ENCODE measurements at places on chromosomes 1 and 21.

DNA sequence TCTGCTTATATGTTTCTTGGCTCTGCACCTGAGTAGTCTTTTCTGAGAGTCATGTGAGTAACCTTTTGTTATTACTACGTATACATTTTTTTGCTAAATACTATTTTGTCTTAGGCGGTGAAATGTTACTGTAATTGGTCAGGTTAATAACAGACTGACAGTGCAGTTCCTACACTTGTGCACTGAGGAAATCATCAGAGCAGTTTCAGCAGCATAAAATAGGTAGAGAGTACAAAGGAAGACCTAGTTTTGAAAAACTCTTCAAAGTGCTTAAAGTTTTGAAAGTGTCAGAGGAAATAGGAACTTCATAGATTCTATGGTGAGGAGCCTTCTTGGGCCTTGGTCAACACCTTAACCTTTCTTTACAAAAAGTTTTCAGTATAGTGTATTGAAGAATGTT lies 11.1 kb downstream of the ATF6 start:
- no peak for DNase-seq

- no peak for DNase-seq
These were observed 6.5 kb upstream of the MFAP2 start for GRCh38 chr1:16986962-16987361.

DNA sequence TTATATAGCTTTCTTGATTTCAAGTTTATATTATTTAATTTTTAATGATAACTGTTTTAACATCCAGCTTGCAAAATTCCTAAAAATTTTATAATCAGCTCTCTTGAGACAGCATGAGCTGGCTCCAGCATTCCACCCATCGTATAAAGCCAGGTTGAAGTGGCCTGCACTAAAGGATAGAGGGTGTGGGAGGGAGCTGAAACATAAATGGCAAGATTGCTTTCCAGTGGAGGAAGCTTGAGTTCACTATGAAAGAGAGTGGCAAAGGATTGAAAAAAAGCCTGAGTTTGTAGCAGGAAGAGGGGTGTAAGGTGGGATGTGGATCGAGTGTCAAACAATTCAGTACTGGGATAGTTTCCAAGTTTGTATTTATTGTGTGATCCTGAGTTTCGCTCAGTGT lies 48.5 kb upstream of the ZNF644 start:
- no peak for DNase-seq

DNA sequence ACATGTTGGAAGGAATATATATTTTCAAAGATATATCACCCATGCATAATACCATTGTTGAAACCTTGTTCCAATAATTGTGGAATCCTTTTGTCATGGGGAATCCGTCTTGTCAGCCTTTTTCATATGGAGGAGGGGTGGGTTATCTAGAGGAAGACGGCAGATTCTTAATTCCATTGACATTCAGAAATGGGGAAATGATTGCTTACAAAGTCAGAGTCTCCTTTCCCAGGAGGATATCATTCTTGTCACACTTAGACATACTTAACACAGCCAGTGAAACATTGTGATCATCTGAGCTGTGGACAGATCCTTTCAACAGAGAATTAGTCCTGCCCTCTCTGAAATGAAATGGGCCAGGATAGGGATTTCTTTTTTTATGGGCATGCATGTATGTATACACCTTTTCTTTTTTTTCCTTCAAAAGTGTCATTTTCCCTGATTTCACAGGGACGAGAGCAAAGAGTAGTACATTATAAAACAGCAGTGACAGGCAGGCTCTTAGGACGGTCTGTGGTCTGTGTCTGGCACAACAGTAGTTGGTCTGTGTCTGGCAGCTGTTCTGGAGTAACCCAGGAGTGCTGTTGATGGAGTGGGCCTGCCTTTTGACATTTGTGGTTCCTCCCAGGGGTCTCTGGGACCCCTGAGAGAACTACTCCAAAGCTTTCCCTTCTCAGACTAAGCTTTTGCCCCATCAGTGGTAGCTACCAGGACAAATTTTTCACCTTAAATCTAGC lies 50.1 kb downstream of the VPS13D start:
- no peak for DNase-seq

DNA sequence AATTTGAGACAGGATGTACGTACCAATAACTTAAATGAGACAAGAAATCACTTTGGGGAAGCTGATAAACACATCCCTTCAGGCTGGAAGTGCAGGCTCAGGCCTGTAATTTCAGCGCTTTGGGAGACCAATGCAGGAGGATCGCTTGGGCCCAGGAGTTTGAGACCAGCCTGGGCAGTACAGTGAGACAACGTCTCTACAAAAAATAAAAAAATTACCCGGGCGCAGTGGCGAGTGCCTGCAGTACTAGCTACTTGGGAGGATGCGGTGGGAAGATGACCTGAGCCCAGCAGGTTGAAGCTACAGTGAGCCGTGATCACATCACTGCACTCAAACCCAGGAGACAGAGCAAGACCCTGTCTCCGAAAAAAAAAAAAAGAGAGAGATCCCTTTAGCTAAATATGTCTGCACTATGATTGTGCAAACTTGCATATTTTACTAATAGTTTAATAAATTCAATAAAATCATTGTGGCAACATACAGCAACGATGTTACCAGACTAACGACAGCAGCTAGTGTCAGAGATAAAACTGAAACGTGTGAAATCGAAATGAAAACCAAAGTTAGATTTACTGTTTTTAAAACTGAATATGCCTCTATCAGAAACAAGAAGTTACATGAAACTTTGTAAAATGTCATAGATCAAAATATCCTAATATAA lies 54.7 kb downstream of the CD2 start:
- DNase-seq: no peak

DNA sequence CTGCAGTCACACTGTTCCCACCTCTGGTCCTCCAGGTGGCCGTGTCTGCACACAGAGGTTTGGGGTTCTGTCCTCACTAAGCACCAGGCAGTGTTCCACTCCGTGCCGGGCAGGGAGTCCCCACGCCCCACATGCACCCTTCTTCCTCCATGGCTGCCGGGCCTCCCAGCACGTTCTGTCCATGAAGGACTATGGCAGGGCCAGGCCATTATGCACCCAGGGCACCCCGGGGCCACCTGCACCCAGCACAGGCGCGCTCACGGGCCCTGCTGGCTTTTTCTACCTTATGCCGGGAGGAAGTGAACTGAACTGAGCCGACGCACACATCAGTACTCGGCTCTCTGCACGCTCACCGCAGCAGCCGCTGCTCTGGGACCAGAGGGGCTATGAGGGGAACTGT lies 10.3 kb downstream of the PANK4 start:
- DNase-seq: no peak

DNA sequence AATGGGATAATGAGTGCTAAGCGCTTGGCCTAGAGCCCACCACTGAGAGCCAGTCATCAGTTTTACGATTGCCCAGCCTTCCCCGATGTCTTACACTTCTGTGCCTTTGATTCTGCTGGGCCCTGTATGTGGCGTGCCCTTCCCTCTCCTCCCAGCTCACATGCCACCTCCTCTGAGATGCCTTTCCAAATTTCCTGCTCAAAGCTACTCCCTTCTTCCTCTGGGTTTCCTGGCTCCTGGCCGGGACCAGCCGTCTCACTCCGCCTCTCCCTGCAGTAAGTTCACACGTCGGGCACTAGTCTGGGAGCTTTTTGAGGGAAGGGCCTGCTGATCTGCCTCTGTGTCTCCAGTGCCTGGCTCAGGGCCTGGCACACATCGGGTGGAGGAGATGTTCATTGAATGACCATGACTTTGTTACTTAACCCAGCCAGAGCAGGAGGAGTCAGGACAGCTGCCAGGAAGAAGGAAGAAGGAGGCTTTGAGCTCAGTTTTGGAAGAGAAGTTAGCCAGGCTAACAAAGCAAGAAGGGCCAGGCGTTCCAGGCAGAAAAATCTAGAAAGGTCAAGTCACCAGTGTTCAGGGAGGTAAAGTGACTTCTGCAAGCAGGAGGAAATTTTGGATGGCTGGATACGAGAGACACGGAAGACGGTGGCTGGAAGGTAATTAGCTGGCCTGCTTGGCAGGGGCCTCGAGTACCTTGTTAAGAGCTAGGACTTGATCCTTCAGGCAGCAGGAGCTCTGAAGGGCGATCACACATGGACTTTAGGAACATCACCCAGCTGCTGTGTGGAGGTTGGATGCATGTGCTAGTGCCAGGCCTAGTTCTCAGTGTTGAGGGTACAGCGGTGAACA lies 63.6 kb downstream of the EPHB2 start:
- DNase-seq: peak; percentile 58

- DNase-seq: peak; percentile 57
These were observed 218.0 kb downstream of the DENND1B start for GRCh38 chr1:197557302-197557701.

DNA sequence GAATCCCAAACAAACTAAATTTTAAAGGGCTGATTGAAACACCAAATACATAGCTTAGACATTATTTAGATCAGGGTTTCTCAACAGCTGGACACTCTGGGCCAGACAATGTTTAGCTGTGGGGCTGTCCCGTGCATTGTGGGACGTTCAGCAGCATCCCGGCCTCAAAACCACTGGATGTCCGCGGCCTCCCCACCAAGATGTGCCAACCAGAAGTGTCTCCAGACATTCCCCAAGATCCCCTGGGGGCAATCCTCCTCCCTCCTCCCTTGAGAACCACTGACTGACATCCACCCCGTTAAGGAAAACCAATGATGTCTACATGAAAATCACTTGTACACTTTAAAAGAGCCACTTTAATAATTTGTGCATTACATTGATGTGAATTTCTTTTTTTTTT lies 38.4 kb downstream of the CLSTN1 start:
- no peak for DNase-seq

- DNase-seq: no peak
These were observed 56.2 kb upstream of the ADAM30 start for GRCh38 chr1:119952496-119952895.

- no peak for DNase-seq
These were observed 6.2 kb downstream of the LIN9 start for GRCh38 chr1:226302731-226303130.

DNA sequence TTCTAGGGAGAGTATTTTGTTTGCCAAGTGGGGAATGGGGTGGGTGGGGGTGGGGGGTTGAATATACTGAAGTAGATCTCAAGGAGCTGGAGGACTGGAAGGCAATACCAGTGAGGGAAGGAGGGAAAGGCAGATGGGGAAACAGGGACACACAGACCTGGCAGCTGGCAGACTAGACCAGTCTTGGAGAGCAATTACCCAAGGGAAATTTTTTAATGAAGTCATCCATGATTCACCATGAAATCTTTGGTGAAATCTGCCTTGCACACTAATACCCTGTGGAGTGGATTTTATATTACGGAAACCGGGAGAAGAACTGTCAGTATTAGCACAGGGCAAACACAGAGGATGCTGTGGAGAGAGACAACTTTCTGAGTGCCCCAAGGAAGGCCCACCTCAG lies 29.7 kb upstream of the MARK1 start:
- DNase-seq: no peak

- peak; percentile 6 for DNase-seq
These were observed 34.1 kb downstream of the OR2G3 start for GRCh38 chr1:247639381-247639981.

- DNase-seq: no peak
These were observed 106.1 kb upstream of the RUNX3 start for GRCh38 chr1:25036117-25036546.

DNA sequence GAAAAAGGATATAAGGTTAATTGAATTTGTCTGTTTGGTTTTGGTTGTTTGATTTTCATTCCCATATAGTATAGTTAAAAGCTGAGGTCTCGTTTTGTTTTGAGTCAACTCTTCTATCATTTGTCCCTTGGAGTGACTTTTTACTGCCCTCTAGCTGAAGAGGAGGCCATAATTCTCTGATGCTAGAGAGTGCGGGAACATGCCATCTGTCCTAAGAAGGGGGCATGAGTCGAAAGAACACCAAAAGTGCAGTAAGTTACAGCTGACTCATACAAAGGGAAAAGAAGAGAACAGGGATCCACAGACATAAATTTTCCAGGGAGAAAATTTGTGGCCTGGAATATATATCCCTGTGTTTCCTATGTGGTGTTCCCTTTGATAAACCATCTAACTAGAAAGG lies 4.1 kb downstream of the KRTAP21-3 start:
- no peak for DNase-seq

DNA sequence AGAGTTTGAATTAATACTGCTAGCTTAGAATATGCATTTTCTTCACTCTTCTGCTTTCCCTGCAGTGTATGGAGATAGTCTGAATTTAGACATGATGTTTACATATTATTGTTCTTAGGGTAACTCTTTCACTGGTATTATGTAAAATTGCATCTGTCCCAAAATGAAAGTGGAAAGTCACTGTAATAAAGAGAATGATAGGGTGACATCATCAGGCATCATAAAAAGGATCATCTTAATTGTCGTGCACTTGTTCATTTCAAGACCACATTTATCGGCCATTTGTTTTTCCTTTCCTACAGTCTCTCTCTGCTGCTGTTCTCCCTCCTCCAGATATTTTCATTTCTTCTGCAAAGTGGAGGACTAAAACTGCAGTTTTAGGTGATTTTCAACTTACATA lies 61.9 kb upstream of the ZNF281 start:
- no peak for DNase-seq

GRCh38 chr21:42393443-42393950 lies 2.4 kb downstream of the TMPRSS3 start:
- no peak for DNase-seq

DNA sequence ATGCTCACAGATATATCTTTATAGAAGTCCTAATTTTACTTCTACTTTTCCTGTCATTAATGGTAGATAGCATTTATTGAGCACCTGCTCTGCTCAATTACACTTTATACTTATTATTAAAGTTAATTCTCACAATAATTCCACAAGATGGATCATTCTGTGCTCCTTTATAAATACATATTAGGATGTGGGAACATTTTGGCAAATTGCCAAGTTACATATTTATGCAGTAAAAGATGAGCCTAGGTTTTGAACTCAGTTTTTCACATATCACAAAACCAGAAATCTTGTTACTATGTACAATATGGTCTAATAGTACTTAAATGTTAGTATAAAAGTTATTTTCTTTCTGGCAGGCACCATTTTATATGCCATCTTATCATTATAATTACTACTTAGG lies 895.0 kb upstream of the B3GALT2 start:
- no peak for DNase-seq

DNA sequence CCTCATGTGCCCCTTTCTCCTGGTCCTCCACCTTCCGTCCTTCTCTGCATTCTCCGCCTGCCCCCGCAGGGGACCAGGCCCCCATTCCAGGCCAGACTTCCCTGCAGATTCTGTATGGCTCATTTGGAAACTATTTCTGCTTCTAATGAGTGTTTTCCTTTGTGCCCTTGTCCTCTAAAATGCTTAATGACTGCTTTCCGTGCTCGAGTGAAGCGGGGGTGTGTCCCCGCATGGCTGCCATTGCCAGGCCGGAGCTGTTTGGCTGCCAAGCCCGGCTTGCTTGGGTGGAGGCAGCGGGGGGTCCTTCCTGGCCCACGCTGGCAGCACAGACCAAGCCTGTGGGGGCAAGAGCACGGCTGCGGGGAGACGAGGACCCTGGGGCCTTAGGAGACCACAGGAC lies 299.3 kb upstream of the VAMP3 start:
- DNase-seq: peak; percentile 68

DNA sequence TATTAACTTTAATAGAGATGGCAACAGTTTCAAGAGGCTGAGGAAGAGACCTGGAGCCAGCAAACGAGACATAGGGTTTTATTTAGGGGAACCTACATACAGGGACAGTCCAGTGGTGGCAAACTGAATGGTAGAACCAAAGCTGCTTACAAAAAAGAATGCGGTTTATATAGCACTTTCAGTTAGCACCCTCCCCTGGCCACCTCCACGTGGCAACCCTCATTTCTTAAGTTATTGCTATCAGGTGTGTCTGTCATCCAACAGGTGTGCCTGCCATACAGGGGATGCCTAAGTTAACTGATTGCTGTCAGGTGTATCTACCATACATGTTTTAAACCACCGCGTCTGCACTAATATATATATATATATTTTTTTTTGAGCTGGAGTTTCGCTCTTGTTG lies 129.2 kb upstream of the DUSP10 start:
- no peak for DNase-seq

GRCh38 chr1:184416946-184417345 lies 30.1 kb downstream of the C1orf21 start:
- DNase-seq: no peak

Data from retinal pigment epithelial cell (primary cell).